Fibroblast of skin of left biceps (primary cell): ENCODE measurements at places on chromosomes 1 and 21.
A peak's percentile ranks its signal among the peaks of the same experiment; 100 is the strongest.

GRCh38 chr1:110637475-110637874 lies 31.3 kb upstream of the KCNA2 start:
- no peak for DNase-seq

GRCh38 chr1:201144701-201145100 lies 9.6 kb downstream of the TMEM9 start:
- DNase-seq, result no peak

GRCh38 chr1:185704181-185704580 lies 30.0 kb upstream of the HMCN1 start:
- DNase-seq, result no peak

DNA sequence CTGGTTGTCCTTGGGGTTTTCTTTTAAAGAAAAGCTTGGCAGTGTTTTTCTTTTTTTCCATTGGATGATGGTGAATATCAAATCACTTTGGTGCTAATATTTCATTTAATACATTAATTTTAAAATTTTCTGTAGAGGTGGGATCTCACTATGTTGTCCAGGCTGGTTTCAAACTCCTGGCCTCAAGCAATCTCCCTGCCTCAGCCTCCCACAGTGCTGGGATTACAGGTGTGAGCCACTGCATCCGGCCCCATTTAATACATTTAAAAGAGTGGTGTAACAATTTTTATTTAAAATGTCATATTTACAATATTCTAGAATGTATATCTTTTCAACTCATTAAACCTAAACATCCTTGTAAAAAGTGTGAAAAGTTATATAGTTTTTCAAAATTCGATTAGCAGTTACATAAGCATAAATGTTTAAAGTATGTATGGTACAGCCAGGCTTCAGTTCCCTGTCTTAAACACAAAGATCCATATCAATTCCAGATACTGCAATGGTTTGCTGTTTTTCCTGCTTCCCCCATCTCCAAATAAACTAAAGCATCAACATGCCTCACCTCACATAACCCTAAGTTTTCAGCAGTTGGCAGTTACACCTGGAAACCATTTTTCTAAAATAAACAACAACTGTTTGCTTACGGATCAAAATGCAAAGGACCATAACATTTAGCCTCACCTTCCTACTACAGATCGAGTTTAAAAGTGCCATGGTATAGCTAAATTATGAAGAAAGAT lies 8.9 kb upstream of the LGALS8 start:
- DNase-seq, result no peak

DNA sequence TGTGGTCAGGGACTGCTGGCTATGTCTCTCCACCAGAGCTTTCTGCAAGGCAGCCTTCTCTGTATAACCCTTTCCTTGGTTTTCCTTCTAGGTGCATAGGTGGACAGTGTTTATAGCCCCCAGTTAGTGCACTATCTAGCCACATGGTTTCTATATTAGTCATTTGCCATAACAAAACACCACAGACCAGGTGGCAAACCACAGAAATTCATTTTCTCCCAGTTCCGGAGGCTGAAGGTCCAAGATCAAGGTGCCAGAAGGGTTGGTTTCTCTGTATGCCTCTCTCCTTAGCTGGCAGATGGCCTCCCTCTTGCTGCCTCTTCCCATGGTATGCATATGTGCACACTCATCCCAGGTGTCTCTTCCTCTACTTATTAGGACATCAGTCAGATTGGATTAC lies 106.4 kb downstream of the KAZN start:
- no peak for DNase-seq

GRCh38 chr1:1120096-1120495 lies 4.2 kb upstream of the C1orf159 start:
- no peak for DNase-seq

- DNase-seq, result no peak
Observed at GRCh38 chr1:248807067-248807737, 18.5 kb downstream of the SH3BP5L start.

- no peak for DNase-seq
Observed at GRCh38 chr1:70941563-70941962, 106.1 kb downstream of the PTGER3 start.

DNA sequence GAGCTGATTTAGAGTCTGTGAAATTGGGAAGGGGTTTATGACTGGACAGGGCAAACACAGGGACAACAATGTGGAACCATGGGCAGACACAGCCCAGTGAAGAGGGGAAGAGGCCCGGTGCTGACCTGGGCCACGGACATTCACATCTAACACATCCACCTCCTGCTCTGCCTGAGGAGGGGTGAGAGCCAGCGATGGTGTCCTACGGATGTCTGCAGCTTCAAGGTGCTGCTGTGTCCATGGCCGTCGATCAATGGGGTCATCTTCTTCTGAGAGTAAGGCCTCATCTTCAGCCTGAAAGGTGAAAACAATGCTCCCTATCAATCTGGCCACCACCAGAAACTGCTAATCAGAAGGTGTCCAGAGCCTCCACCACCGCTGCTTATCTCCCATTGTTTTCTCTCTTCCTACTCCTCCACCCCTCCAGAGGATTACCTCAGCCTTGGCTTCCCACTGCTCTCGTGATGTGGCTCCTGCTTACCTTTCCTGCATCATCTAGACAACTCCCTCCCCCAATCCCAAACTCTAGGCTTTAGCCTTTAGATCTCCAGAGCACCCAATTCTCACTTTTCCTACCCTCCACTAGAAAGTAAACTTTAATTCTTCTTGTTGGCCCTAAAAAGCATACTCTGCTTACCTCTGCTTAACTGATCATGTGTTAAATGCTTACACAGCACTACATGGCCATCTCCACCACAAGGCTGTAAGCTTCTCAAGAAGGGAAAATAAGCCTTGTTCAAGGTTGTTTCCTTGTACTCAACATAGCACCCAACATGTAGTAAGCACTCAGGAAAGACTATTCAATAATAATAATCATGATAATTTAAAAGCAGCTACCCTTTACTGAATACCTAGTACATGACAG lies 24.0 kb upstream of the ADAM30 start:
- no peak for DNase-seq

DNA sequence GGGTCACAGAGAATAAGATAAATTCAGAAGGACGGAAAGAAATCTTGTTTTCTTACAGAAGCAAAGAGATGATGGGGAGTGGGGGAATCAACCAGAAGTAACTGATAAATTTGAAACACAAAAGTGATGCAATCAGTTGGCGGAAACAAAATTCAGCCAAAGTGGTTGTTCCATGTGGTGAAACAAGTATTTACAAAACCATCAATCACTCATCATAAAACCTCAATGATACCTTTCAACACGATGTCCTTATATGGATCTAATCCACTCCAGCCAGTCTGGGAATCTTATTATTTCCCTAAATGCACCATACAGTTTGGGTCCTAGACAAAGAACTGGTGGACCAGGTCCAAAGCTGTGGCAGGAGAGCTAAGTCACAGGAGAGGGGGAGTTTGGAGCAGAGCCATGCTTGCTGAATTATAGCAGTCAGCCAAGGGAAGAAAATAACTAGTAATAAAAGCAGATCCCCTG lies 303.8 kb upstream of the LRRC7 start:
- DNase-seq, result peak; percentile 75

DNA sequence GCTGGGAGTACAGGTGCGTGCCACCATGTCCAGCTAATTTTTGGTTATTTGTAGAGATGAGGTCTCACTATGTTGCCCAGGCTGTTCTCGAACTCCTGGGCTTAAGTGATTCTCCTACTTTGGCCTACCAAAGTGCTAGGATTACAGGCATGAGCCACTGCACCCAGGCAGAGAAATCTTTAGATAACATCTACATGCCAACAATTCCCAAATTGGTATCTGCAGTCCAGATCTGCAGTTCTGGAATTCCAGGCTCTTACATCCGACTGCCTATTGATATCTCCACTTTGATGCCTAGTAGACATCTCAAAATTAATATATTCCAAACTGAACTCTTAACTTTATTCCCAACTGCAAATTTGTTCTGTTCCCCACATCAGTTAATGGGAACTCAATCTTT lies 23.3 kb downstream of the INAVA start:
- no peak for DNase-seq

DNA sequence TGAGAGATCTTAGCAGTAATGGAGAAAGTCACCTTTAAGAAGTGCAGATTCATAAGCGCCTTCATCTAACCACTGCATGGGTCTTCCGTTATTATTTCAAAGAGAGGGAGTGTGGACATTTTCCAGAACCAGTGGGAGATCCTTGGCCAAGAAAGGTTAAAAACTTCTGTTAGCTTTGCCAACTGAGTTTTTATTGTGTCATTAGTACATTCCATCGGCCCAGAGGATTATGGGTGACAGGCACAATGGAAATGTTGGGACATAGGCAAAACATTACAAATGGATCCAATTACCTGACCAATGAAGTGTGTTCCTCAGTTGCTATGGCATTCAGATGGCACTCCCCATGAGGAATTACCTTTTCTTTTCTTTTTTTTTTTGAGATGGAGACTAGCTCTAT lies 115.5 kb downstream of the PPIAL4G start:
- DNase-seq, result no peak

DNA sequence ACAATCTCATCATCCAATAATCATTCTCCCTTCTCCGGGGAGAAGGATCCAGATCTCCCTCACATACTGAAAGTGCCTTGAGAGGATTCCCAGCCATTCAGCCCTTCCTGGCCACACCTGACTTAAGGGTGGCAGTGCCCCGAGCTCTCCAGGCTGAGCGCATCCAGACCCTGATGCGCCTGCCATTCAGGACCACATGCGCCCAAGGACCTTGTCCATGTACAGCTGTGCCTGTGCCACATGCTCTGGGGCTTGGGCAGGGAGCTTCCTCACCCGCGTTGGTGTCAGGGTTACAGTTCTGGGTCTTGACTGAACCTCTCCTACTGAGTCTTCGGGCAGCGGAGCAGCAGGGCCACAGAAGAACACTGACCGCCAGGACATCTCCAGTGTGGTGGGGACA lies 121.1 kb downstream of the KIAA0319L start:
- no peak for DNase-seq

DNA sequence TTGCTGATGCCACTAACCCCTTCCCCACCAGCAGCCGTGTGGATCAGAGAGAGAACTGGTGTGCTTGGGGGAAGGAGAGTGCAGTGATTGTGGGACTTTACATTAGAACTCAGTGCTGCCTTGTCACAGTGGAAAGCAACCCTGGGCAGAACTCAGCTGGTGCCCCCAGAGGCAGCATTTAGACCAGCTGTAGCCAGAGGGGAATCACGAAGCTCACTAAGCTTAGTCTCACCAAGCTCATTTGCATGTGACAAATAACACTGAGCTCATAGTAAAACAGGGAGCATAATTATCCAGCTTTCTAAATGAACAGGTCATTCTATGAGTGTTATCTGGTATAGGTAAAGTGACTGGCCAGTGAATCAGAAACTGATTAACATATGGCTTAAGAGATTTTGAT lies 9.8 kb upstream of the SMAP2 start:
- DNase-seq, result no peak

DNA sequence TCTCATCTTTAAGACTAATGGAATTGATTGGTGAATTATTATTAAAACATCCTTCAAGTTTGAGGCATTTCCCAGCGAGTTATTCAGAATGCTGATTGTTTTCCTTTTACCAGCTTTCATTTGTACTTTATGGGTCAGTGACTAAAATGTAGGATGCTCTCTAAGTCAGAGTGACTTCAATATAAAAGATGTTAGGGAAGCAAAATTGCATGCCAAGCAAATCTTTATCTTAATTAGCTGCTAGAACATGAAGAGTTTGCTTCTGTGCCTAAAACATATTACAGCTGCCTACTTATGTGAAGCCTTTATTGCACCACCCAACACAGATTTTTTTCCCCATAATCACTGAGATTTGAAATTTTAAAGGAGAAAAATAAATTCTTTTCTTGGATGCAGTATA lies 79.8 kb upstream of the CYYR1 start:
- no peak for DNase-seq

DNA sequence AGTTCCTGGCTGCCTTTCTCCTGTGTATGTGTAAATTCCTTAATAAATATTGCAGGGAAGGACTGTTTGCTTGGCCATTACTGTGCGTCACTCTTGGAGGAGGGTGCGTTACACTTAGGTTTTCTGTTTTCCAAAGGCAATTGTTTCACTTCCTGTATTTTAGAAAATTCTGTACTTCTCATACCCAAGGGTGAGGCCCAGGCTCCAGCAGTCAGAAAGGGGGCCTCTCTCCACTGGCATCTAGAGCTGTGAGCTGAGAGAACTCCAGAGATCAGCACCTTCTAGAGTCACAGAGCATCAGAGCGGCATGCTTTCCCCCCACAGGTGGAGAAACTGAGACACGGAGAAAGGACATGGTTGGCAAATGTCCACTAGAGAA lies 27.0 kb upstream of the ZFP69B start:
- DNase-seq, result no peak

GRCh38 chr1:20194757-20195461 lies 8.6 kb upstream of the PLA2G2C start:
- DNase-seq, result peak; percentile 4

- no peak for DNase-seq
Observed at GRCh38 chr21:45822429-45823099, 159.0 kb upstream of the COL6A1 start.

DNA sequence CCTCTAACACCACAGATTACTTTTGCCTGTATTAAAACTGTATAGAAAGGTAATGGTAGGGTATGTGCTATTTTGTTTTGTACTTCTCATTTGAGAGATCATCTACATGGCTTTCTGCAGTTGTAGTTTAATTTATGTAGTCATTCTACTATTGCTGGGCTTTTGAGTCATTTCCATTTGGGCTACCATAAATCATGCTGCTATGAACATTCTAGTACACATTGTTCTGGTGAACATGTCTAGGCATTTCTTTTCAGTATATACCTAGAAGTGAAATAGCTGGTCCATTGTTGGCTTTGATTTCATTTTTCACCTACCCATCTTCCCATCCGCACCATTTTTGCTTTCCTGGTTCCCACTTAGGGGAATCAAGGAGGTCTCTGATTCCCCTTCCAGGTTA lies 18.7 kb downstream of the EDN2 start:
- DNase-seq, result no peak

DNA sequence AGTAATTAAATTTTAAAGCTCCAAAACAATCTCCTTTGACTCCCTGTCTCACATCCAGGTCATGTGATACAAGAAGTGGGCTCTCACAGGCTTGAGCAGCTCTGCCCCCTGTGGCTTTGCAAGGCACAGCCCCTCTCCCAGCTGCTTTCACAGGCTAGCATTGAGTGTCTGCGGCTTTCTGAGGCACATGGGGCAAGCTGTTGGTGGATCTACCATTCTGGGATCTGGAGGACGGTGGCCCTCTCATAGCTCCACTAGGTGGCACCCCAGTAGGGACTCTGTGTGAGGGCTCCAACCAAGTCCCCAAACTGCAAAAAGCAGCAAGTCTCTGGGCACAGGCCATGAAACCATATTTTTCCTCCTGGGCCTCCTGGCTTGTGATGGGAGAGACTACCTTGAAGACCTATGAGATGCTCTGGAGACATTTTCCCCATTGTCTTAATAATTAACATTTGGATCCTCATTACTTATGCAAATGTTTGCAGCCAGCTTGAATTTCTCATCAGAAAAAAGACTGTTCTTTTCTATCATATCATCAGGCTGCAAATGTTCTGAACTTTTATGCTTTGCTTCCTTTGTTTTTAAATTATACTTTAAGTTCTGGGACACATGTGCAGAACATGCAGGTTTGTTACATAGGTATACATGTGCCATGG lies 554.1 kb upstream of the OLFM3 start:
- DNase-seq, result no peak

GRCh38 chr1:154198756-154199562 lies 7.1 kb upstream of the TPM3 start:
- peak; percentile 29 for DNase-seq
